Tongue (tissue), 3 donors: ENCODE measurements at places on chromosomes 6 and 20.

DNA sequence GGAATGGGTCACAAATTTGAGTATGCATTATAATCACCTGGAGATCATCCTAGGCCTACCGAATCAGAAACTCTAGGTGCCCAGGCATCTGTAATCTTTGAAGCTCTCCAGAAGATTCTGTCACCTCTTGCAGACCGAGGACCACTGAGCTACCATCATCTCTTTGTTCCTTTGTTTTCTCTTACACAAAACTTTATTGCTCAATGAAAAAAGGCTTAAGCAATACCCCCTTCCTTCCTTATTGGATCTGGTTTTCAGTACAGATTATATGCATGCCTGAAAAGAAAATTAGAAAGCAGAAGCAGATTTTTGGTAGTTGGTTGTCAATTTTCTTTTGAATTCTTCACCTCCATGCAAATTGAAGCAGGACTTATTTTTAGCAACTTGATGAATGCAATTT is 31.3 kb downstream of the STX11 start:
- no peak for DNase-seq

DNA sequence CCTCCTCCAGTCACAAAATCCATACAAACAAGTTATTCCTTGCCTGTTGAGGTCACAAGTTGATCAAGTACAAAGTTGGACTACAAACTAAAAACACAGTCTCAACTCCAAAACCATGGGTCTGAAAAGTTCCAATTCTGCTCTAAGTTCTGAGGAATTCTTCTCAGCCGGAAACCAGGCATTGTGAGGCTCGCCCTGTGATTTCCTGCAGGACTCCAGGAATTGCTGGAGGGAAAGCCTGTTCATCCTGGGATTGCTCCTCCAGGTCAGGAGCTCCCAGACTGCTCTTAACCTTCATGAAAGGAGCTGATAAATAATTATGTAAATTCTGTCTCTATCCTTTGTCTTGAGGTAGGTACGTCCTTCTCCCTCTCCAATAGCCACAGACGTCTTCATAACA is 8.5 kb downstream of the TRAM2 start:
- no peak for DNase-seq

DNA sequence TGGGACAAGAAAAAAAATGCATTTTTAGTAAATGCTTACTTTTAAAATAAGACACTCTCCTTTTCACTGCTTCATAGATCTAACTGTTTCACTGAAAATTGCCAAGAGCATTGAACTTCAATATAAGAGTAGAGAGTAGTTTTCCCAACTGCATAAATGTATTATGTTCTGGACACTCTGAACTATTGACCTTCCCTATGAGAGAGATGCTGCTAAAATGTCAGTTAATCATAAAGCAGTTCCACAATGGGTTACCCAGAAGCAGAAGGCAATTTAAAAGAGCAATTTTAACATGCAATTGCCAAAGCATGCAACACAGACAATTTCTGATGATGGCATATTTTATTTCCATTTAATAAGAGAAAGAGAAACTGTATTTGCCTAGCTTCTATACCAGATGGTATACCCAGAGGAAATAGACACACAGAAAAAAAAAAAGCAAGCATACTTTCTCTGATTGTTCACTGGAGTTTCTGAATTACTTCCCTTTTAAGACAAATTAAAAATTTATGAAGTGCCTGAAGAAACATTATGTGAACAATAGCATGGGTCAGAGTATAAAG is 279.1 kb upstream of the THEMIS start:
- no peak for DNase-seq

DNA sequence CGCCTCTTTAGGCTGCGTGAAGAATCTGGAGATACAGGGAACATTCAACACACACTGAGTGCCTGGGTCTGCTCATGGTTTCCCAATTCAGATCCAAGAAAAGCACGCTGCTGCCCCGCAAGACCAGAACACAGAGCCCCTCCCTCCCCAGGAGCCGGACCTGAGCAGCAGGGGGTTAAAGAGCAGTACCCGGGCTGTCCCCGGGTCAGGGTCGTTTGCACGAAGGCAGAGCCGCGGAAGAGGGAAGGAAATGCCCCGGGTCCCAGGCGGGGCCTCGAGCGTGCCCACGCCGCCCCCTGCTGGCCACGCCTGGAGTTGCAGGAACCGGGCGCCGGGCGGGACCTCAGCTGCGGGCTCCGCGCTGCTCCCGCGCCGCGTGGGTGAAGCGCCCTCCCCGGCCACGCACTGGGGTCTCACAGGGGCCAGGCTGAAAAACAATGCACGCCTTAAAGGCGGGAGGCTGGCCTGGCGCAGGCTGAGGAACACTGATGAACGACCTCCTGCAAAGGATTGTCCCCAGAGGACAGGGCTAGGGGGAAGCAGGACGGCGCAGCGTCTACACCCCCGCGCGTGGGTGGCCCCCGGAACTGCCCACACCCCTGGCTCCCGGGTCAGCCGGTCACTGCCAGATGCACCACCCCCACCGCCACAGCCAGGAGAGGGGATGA is 48.9 kb downstream of the ANKRD60 start:
- peak; percentile 77 for DNase-seq

- no peak for DNase-seq
These were observed 2.5 kb upstream of the HSPA12B start for GRCh38 chr20:3729811-3730540.

- DNase-seq: peak; percentile 61
These were observed 237.8 kb downstream of the LY86 start for GRCh38 chr6:6826095-6826901.

GRCh38 chr6:137570393-137570792 is 76.2 kb upstream of the OLIG3 start:
- DNase-seq: peak; percentile 54

- no peak for DNase-seq
These were observed 334.1 kb downstream of the COL12A1 start for GRCh38 chr6:74871757-74872156.

GRCh38 chr20:62906209-62906608 is 20.1 kb downstream of the DIDO1 start:
- DNase-seq: no peak

- no peak for DNase-seq
These were observed 76.2 kb downstream of the WASF1 start for GRCh38 chr6:110103260-110103659.

GRCh38 chr20:33192912-33193501 is 24.1 kb upstream of the BPIFA3 start:
- DNase-seq: peak; percentile 12

GRCh38 chr6:82385546-82385945 is 21.9 kb downstream of the TPBG start:
- no peak for DNase-seq

DNA sequence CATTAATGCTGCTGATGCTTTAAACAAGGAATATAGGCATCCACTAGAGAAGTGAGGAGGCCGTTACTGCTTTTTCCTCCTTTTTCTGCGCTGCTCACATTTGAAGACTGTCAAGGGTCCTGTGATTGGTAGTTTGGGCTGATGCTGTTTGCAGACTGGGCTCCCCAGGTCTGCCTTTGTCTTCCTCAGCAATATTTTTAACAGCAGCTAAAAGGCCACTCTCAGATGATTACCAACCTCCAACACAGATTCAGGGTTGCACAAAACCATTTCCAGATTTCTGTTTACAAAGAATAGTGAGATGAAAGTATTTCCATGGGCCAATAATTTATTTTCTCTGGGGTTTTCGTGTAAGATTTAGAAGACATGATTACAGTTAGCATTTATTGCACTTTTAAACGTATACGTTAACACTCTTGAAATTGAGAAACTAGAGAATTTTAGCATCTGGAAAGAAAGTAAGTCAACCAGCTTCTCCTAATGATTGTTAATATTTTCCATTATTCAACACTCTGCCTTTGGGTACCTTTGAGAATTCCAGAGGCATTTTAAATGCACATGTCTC is 475.3 kb upstream of the SOX4 start:
- DNase-seq: no peak

DNA sequence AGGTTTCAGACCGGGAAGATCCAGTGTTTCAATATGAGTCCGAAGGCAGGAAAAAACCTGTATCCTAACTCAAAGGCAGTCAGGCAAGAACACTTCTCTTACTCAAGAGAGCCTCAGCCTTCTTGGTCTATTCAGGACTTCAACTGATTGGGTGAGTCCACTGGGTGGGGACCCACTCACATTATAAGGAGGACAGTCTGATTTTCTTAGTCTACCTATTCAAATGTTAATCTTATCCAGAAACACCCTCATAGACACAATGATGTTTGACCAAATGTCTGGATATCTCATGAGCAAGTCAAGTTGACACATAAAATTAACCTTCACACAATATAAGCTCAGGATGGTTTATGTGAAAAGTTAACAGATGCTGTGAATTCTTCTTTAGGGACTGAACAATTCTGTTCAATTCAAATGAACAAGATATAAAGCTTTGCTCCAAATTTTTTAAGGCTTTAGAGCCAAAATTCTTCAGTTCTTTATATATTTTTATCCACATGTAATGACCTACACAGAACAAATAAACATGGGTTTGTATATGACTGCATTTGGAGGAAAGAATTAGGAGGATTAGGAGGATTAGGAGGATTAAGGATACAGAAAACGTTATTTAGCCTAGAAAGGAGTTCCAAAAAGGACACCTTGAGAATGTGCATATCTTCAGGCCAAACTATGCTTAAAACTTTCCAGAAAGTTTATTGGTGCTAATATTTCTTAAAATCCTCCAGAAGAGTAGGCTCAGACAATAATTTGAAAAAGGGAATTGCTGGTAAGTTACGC is 35.3 kb upstream of the LAMA2 start:
- DNase-seq: no peak

DNA sequence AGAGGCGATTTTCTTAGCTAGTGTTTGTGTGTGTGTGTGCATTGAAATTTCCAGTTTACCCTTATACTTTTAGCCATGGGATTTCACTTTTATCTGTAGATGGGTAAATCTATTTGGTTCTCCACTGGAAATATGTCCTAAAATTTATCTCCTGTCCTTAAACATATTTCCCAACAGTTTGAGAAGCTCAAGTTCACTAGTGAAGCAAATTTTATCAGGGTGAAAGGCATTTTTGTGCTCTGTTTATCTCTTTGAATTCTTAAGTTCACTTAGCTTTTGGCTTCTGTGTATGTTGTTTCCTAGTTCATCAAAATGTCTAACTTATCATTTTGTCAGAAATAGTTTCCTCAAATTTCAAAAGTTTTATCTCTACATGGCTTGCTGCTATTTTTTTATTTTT is 561.6 kb downstream of the PHF3 start:
- no peak for DNase-seq

GRCh38 chr6:57207141-57207540 is 15.0 kb downstream of the RAB23 start:
- no peak for DNase-seq

DNA sequence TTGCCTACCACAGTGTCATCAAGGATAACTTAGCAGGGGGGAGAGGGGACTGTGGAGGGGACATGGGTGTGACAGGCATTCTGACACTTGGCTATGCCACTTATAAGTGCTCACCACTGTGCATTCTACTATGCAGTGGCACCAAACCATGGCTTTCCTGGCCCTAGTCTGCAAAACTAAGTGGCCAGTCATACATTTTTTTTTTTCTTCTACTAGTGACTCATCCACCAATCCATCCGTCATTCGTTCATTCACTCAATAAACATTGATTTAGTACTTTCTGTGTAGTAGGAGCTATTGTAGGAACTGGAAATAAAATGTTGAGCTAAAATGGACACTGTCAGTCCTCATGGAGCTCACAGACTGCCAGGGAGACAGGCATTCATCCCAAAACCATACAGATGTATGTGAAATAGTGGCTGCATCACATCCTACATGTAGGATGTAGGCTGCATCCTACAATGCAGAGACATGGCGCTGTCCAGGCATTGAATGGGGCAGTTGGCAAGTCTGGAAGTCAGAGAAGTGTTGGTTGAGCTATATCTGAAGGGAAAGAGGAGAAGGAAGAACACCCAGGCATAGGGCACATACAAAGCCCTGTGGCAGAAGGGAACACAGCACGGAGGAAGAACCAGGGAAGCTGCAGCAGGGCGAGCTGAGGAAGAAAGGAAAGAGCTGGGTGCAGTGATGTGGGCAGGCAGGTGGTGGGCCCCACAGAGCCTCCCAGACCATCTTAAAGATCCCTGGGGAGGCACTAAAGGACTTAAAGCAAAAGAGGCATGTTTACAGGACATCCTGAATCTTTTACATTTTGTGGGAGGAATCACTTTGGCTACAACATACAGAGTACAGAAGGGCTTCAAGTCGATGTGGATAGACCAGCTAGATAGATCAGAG is 224.4 kb downstream of the UST start:
- no peak for DNase-seq

- no peak for DNase-seq
These were observed 20.9 kb downstream of the FARS2 start for GRCh38 chr6:5282191-5282623.

GRCh38 chr6:158152659-158153058 is 15.4 kb downstream of the SERAC1 start:
- no peak for DNase-seq

- DNase-seq: peak; percentile 77
These were observed 3.5 kb upstream of the SNAI1 start for GRCh38 chr20:49979030-49979832.

DNA sequence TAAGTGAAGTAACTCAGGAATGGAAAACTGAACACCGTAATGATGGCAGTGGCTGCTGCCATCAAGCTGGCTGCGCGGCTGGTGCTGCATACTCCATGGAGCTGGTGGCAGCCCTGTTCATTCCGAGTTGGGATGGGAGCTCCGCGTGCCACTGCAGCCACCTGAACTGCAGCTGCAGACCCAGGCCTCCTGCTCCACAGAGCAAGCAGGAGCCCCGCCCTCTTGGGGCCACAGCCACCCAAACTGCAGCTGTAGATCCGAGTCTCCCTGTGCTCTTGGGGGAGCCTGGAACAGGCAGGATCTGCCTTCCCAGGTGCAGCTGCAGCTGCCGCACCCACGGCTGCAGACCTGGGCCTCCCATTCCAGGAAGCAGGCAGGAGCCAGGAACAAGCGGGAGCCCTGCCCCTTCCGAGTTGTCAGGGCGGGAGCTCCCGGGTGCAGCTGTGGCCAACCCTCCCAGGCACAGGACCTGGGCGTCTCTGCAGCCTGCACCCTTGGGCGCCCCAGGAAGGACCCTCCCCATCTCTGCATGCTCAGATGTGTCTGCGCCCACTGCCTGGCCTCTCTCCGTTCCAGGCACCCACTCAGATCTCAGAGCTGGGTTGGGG is 120.2 kb downstream of the GMPR start:
- DNase-seq: no peak

DNA sequence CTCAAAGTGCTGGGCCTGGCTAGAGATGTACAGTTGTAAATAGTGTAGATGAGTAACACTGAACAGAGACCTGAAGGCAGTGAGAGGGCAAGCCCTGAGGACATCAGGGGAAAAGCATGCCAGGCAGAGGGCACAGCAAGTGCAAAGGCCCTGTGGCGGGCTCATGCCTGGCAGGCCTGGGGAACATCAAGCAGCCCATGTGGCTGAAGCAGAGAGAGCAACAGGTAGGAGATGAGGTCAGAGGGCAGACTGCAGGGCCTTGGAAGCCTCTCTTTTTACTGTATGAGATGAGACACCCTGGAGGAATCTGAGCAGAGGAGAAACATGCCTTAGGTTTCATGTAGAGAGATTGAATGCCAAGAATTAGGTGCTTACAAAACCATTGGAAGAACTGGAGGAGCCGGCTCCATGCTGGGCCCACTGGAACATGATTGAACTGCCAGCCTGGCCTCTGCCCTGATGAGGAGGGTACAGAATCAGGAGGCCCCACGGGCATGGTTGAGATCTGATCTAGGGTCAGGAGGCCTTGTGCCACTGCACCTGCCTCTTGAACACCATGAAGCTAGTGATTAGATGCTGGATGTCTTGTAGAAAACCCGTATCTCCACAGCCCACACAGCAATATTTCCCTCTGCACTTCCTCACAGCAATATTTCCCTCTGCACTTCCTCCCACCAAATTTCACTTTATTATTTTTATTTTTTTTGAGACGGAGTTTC is 5.9 kb upstream of the HMGA1 start:
- DNase-seq: no peak
